ENCODE measurements at places on chromosomes 7 and 10.

DNA sequence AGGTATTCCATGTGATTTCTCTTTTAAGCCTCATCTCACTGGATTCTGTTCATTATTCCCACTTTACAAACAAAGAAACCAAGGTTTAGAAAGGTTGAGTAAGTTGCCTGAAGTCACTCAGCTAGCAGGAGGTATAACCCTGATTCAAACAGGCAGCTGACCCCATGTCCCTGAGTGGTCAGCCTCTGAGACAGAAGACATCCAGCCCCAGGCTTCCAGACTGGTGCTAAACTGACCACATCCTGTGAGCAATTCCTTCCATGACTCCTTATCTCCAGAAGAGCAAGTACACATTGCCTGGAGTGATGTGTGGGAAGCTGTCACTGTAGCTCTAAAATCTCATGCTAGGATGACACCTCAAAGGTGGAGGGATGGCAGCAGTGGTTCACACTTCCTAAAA, 3.7 kb downstream of the PLPP4 start:
- no peak for DNase-seq

DNA sequence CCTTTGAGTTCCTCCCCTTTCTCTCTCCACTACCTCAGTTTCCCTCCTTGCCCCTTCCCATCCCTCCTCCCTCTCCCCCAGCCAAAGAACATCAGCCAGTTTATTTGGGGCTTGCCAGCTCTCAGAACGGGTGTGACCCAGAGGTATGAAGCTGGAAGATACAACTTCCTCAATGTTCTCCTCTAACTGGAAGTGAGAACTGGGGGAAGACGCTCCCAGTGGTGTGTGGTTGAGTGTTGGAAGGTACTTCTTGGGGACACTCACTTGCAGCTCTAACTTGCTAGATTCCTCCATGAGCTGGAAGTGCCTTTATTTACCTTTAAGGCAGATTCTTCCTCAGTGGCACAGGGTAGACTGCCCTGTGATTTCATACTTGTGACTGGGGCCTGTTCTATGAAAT, 110.5 kb upstream of the HABP2 start:
- no peak for DNase-seq

- DNase-seq, result no peak
Measured at GRCh38 chr7:74633451-74633921, 24.0 kb upstream of the GTF2I start.

DNA sequence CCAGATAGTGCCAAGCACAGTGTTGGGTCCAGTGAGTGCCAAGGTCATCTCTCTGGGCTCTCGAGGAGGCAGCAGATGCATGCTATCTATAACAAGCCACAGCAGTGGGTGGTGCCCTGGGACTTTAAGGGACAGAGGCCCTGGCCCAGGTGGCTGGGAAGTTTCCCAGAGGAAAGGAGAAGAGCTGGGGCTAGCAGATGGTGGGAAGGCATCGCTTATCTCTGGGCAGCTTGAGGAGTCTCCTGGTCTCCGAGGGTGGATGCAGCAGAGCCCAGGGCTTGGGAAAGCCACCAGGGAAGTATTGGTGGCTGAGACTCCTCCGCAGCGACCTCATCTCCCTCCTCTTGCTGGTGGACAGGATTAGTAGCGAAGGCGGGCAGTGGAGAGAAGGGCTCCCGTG, 63.4 kb upstream of the LRRC4 start:
- no peak for DNase-seq

DNA sequence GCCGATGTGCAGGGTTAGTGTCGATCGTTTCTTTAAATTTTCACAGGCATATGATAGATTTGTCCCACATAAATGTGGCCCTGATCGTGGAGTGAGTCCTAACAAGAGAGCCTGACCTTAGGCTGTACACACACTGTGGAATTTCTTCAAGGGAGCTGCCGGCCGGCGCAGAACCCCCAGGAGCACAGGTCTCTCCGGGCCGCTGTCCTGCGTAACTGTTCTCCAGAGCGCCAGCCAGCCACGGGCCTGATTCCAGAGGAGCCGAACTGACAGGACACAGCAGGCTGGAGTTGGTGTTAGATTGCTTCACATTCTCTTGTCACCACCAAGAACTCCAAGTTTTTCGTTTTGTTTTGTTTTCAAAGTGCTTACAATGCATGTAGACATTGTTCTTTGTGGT, 37.3 kb downstream of the SHH start:
- no peak for DNase-seq

DNA sequence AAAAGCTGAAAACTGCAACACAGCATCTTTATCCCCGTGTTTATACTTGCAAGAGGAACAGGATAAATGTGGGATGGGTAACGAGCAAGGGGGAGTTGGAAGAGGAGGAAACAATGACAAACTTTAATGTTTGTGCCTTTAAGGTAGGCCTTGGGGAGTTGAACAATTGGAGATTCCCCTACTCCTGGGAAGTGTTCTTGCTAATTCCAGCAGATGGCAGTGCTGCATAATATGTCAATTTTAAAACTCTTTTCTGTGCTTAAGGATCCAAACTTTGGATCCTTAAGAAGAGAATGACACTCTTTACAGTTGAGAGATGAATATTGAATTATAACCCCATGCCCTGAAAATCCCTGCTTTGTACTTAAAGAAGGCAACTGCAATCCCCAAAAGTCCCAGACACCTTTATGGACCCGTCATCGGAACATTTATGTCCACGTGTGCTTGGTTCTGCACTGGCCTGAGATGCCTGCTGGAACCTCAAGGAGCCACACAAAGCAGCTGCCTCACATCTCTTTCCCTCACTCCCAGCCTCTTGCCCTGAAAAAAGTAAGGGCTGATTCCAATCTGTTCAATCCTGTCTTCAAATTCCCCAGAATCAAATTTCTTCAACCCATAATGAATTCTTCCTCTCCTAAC, 12.0 kb downstream of the IFIT5 start:
- DNase-seq, result no peak

DNA sequence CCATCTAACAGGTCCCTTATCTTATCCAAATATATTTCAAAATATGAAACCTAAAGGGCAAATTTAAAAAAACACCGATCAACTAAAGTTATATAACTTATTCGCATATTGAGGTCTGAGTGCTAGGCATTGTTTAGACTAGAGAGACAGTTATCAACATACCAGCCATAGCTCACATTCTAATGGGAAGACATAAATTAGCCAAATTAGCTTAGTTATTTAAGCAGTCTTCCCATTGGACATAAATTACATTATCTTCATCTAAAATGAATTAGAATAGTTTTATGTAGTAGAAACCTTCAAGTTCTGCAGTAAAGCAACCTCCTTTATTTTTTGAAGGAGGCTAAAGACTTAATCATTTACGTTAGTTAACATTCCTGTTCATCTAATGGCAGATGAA, 17.4 kb downstream of the KIF5B start:
- no peak for DNase-seq

DNA sequence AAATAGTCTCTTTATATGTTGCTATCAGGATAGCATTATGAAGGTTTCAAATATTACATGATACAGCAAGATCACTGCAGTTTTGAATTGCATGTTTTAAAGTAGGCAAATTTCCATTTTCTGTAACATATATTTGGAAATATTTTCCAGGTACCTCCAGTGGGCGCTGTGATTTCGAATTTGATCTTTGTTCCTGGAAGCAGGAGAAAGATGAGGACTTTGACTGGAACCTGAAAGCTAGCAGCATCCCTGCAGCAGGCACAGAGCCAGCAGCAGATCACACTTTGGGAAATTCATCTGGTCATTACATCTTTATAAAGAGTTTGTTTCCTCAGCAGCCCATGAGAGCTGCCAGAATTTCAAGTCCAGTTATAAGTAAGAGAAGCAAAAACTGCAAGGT, 299.0 kb downstream of the MALRD1 start:
- no peak for DNase-seq

- no peak for DNase-seq
Measured at GRCh38 chr10:125190414-125190813, 30.1 kb upstream of the CTBP2 start.

DNA sequence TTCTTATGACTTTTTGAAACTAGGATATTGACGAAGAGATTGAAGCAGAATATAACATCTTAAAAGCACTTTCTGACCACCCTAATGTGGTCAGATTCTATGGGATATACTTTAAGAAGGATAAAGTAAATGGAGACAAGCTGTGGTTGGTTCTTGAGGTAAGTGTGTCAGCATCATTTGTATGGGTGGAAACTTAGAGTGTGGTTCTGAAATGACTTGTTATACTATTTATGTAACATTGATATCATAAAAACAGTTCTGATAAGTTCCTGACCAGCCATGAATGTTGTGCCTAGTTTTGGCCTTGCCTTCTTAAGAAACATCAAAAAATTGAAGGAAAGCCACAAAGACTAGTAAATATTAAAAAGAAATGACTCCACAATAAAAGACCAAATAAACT, 20.8 kb downstream of the MYO3A start:
- no peak for DNase-seq

DNA sequence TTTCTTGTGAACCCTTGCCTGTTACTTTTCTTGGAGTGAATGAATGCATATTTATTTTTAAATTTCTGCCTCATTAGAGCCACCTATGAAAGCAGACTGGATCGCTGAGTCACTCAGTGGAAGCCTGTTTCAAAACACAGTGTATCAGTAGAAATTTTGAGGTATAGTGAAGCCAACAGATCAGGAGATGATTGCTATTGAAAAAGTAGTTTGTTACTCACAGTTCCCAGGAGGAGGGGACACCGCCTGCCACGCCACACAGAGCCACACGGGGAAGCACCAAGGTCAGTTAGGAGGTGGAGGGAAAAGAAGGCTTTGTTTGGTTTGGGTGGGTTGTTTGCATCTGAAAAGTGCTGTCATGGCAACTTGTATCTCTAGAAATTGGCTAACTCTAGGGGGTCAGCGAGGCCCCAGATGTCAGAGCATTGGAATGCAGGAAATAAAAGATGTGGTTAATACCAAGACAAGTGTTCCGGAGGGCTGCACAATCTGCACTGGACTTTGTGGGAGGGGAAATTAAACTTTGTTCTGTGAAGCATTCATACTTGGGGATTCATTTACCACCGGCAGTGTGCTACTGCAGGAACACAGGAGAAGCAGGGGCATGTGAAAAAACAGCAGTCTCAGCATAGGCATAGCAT, 106.4 kb upstream of the SDK1 start:
- DNase-seq, result no peak

DNA sequence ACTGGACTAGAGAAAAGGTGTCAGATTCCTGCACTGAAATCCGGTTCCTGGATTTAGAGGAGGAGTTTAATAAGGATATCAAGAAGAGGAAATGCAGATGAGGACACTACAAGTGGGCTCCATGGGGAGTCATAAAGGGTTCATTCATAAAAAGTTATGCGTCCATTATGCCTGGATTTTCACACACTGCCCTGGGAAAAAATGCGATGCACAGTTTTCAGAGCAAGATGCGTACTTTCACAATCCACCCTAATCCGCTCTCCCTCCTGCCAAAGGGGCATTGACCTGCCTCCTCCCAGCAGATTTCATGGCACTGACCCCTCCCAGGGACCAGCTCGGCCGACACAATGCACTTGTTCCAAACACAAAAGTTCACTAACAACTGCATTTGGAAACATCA, 42.2 kb upstream of the OPALIN start:
- no peak for DNase-seq

- no peak for DNase-seq
Measured at GRCh38 chr7:96179341-96179740, 142.6 kb downstream of the SLC25A13 start.

DNA sequence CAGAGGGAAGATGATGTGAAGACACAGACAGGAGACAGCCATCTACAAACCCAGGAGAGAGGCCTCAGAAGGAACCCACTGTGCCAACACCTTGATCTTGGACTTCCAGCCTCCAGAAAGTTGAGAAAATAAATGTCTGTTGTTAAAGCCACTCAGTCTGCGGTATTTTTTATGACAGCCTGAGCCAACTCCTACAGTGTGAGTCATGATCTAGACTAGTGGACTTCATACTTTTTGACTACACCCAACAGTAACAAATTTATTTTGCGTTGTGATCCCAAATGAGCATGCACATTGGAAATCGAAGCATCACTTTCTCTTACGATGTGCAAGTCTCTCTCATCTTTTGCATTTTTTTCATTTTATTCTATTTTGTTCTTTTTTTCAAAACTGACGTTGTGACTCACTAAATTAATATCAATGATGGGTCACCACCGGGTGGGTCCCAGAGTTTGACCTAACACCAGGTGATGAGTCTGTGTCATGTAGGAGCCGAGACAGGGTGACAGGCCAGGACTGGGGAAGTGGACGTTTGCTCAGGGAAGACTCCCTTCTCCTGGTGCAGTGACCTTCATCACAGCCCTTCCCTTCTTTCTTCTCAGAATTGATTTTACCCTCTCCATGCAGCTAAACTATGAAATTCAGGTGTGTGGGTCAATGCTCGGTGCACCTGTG, 28.9 kb downstream of the PHYH start:
- DNase-seq, result no peak

DNA sequence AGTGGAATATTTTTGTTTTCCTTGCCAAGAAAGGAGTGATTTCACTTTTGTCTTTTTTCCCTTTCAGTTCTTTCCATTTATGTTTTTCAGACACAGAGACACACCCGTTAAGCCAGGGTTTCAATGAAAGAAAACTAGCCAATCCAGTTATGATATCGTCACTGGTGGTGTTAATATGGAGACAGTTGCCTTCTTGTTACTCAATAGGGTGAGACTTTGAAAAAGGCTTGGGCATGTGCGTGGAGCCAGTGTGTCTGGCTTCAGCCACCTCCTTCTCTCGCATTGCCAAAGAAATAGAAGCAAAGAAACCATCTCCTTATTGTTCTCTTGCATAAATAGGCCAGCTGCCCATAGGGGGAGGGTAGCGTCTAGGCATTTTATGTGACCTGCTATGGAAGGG, 84.1 kb upstream of the DLX6 start:
- no peak for DNase-seq

DNA sequence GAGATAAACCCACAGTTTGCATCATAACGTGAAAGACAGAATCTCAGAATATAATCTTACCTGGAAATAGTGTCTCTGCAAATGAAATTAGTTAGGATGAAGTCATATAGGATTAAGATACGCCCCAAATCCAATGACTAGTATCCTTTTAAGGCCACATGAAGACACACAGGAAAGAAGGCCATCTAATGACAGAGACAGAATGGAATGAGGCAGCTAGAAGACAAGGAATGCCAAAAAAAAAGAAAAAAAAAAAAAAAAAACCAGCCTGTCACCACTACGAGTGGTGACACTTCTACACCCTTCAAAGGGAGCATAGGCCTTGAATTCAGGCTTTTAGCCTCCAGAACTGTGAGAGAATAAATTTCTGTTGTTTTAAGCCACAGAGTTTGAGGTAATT, 82.9 kb downstream of the HYCC1 start:
- no peak for DNase-seq

DNA sequence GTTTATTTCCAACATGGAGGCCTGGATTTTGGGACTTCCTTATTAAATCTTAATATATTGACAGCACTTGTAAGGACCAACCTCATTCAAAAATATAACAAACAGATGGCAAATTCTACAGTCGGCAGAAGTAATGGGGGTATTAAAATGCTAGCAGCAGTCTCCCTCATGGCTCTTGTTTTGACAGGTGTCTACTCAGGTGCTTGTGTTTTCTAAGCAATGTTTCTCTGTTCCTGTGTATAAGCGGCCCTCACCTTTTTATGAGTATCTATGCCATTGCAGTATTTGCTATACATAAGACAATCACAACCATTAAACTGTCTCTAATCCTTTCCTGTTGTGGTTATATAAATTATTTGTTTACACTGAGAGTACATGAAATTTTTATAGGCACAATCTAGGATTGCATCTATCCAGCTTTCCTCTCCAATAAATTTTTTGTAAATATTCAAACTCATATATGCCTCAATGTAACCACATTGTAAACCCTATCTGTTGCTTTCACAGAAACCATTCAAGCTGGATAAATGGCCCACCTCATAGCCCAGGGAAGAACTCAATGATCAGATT, 65.4 kb upstream of the LRRTM3 start:
- no peak for DNase-seq

- no peak for DNase-seq
Measured at GRCh38 chr10:67603701-67604100, 92.3 kb downstream of the CTNNA3 start.

Data from stimulated activated effector memory CD8-positive, alpha-beta T cell treated with anti-CD3 and anti-CD28 coated beads, Interleukin-12 subunit alpha, Interleukin-12 subunit beta, amount 100 ng/mL, for 72 hours (primary cell).